Dorsolateral prefrontal cortex (tissue), 122 donors: ENCODE measurements at places on chromosomes 5 and 9.

- DNase-seq, result no peak
Observed at GRCh38 chr9:114837923-114838322, 32.1 kb upstream of the TNFSF15 start.

DNA sequence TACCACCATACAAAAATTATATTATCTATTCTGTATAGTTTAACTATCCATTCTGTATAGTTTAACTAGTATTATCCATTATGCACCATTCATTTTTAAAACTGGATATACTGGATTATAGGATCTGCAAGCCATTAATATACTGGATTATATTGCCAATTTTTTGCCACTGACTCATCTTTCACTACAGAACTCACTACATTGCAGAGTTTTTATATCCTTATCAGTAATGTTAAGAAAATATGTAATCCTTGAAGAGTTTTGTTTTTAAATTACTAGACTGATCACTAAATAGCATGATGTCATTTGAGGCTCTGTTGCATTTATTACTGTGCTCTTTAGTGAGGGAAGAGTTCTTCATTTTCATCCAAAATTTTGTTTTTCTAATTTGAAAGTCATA is 109.8 kb upstream of the SNX2 start:
- DNase-seq, result no peak

GRCh38 chr9:118652912-118653311 is 716.3 kb downstream of the BRINP1 start:
- DNase-seq, result no peak

- DNase-seq, result no peak
Observed at GRCh38 chr9:125446561-125447094, 185.0 kb downstream of the GAPVD1 start.

DNA sequence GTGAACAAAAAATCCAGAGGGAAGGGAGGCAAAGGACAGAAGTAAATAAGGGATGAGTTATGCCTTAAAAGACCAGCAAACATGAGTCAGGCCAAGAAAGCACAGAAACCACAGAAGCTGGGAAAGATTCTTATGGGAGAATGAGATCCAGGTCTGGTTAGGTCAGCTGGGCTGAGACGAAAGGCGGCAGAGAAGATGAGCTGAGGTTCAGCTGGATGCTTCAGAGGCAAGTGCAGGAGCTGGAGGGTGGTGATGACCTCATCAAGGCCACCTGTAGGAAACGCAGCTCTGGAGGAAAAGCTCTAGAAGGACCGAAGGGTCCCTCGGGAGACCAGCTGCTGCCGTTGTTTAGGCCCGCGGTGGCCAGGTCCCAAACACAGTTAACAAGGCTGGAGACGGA is 152.0 kb downstream of the MYO10 start:
- DNase-seq, result no peak

DNA sequence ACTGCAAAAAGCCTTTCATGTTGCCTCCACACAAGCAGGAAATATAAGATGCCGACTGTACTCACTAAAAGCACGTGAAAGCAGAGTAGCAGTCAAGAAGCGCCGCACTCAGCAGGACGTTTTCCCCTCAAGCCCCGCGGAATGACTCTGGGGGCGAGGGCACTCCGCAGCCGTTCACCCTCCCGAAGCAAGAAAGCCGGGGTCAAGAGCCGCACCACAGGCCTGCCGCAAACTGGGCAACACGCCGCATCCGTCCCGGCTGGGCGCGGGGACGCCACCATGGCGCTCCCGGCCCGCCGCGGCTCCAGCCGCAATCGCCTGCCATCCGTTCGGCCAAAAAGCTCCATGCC is 364 bp downstream of the RPS6 start:
- no peak for DNase-seq
